Stimulated activated CD8-positive, alpha-beta memory T cell treated with anti-CD3 and anti-CD28 coated beads, Interleukin-15, amount 100 ng/mL, for 24 hours (primary cell): ENCODE measurements at places on chromosomes 1 and 21.

GRCh38 chr1:58811303-58811702 lies 27.5 kb upstream of the JUN start:
- no peak for DNase-seq

DNA sequence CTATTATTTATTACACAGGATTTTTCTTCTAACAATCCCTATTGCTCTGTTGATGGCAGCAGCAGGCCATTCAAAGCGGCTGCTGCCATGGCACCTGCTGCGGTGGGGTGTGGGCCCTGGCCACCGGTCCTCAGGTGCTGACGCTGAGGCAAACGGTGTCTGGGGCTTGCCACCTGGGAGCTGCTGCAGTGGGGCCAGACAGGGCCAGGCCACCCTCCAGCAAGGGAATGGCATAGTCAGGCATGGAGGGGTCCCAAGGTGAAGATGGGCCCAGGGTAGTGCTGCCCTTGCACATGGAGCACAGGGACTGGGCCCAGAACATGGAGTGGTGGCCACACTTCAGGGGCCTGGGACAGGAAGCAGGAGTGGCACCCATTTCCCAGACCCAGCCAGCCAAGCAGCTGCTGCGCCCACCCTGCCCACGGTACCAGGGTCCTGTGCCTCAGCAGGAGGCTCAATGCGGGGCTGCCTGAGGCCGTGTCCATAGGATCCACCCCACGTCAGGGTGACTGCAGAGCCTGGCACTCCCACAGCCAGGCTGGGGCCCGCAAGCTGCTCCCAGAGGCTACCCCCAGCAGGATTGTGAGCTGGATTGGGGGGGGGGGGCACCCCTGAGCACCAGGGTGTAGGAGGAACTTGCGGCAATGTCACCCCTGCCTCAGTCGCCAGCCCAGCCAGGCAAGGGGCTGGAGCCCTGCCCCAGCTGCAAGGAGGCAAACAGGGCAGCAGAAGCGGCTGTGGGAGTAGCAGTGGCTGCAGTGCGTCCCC lies 53.9 kb upstream of the KRTAP11-1 start:
- DNase-seq: no peak

GRCh38 chr1:107246775-107247345 lies 106.0 kb downstream of the NTNG1 start:
- no peak for DNase-seq

GRCh38 chr21:44712203-44713028 lies 1.0 kb upstream of the TSPEAR start:
- DNase-seq: no peak

GRCh38 chr1:234926264-234926558 lies 202.4 kb downstream of the TOMM20 start:
- DNase-seq: no peak

- DNase-seq: no peak
These were observed 22.7 kb downstream of the MAB21L3 start for GRCh38 chr1:116133696-116134475.

- no peak for DNase-seq
These were observed 53.3 kb downstream of the GATAD2B start for GRCh38 chr1:153869486-153869885.

GRCh38 chr21:39103689-39104088 lies 79.6 kb downstream of the PSMG1 start:
- DNase-seq: no peak

DNA sequence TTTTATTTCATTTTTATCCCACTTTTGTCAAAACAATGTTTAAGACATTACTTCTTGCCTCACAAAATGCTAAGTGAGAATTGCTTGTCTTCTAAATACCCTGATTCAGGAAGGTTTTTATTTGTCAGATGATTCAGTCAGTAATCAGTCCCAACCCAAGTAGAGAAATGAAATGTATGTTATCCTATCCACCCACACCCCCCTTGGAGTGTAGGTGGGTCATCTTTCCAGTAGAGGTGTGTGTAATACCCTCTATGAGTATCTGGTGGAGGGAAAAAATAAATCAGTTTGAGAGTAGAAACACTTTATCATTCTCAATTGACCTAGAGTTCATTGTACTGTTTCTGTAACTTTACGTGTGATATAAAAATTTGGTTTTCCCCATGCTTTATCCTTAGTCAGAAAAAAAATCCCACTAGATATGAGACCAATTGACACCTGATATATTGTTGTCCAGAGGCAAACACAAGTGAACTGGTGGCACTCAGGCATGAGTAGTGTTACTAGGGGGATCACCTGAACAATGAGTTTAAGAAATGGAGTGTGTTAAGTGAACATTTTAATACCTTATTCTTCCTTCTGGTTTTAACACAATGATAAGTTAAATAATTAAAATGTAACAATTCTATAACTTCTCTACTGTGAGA lies 153.8 kb upstream of the C1orf105 start:
- DNase-seq: no peak

DNA sequence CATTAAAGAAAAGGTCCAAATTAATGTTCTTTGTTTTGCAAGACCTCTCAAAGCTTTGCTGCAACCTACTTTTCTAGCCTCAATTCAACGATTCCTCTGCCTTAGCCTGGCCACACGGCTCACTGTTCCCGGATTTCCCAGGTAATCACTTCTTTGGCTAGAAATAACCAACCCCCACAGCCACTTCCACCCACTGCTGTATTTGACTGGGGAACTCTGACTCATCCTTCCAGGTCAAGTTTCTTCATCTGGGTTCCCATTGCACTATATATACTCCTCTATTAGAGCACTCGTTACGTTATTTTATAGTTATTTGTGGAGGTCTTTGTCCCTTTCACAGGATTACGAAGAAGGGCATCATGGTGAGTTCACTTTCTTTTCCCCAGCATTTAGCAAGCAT lies 185.9 kb downstream of the CACNA1E start:
- DNase-seq: no peak

DNA sequence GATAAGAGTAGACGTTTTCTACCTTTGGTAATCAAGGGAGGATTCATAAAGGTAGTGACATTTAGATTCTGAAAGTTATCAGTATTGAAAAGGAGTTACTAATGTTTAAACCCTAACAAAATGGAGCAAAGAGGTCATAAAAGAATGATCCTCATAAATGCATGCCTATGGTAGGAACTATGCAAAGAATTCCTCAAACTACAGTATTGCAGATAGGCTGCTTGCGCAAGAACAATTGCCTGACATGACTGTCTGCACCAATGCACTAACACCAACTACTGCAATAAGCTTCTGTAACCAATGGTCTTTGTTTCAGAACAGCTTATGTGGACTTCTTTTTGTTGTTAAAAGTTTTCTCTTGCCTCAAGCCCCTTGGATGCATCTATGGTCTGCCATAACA lies 597.3 kb upstream of the ADGRL4 start:
- no peak for DNase-seq

DNA sequence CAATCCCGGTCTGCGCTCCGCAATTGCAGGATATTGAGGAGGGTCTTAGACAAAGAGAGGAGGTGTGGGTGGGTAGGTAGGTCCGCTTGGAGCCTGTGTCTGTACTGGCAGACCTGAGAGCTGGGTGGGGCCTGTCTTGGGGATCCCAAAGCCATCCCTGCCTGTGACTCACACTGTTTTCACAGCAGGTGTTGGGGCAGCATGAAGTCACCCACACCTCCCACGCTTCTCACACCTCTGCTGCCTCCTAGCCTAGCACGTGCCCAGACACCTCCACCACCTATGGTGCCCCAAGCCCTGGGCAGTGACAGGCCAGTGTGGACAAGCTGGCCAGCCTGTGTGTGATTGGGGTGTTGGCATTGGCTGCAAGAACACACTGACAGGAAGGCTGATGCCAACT lies 65.7 kb upstream of the ECE1 start:
- no peak for DNase-seq

DNA sequence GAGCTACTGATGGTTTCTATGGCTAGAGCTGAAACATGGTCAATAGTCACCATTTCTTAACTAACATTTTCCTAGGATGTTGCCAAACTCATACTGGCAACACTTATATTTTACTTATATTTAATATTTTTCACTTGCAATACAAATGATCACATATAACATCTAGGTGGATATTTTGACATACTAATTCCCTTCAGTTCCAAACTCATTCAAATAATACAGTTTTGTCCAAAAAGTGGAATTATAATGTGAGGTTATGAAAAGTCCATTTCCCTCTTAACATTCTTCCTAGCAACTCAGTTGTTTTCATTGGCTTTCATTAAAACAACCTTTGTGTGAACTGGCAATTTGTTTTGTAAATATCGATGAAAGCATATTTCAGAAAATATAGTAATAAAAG lies 16.0 kb downstream of the SPAG17 start:
- DNase-seq: no peak

- DNase-seq: no peak
These were observed 29.5 kb downstream of the SZRD1 start for GRCh38 chr1:16396591-16396990.

DNA sequence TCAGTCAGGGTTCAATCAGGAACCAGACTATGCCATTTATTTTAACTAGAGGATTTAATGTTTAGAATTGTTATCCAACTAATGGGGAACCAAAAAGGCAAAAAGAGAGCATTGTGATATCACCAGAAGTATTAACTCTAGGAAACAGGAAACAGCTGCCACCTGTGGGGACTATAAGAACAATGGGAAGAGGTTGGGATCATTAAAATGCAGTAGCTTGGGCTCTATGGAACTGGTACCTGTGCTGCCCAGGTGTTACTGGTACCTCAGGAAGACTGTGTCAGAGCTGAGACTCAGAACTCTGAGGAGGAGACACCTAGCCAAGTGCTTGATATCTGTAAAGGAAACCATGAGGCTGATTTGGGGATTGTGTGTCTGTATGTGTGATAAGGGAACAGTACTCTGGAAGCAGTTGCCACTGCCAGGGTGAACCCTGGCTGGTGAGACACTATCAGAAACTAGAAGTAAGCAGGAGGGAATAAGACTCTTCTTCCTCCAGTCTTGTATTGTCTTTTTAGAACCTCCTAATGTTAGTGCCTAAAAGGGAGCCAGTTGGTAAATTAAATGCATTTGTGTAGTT lies 49.4 kb downstream of the MAN1A2 start:
- DNase-seq: no peak

GRCh38 chr1:24321697-24322469 lies 2.7 kb downstream of the GRHL3 start:
- DNase-seq: peak; percentile 40

GRCh38 chr1:25460020-25460419 lies 29.3 kb downstream of the MACO1 start:
- no peak for DNase-seq

- no peak for DNase-seq
These were observed 55.3 kb upstream of the NBPF3 start for GRCh38 chr1:21384620-21385019.

GRCh38 chr1:119946724-119947123 lies 50.4 kb upstream of the ADAM30 start:
- DNase-seq: no peak

DNA sequence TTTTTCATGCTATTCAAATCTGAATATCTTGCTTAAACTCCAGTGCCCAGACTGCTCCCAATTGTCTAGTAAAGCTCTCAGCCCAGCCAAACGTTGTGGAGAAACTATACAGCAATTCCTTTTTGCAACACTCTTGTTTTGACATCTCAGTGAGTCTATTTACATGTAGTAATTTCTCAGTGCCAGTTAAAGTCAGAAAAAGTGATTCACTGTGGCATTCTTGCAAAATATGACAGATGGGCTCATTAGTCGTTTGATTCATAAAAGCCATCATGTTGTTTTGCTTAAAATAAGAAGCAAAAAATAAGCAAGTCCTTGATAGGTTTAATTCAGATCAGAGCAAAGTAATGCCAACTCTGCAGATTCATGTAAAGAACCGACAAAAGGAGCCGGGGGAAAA lies 20.7 kb upstream of the TMPRSS15 start:
- no peak for DNase-seq

- DNase-seq: no peak
These were observed 68.9 kb downstream of the KIAA0319L start for GRCh38 chr1:35488336-35488735.

GRCh38 chr1:63920154-63921117 lies 146.6 kb downstream of the ROR1 start:
- DNase-seq: no peak

GRCh38 chr1:65832296-65832695 lies 39.6 kb downstream of the PDE4B start:
- DNase-seq: no peak

DNA sequence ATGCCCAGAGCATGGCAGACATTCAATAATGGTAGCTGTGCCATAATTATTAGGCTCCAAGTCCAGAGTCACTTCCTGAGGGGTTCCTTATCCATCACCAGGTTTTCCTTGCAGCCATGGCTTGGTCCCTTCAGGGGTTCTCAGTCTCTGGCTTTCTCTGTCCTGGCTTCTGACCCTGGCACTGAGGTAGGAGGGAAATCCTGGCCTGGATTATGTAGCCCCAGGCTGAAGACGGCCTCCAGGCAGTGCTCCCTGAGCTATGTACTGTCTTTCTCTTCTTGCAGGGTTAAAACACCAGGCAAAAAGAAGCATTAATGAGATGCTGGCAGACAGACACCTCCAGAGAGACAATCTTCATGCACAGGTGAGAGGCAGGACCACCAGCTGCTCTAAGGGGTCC lies 9.5 kb upstream of the PADI3 start:
- DNase-seq: no peak

GRCh38 chr1:10187026-10187334 lies 23.4 kb upstream of the KIF1B start:
- no peak for DNase-seq

- DNase-seq: no peak
These were observed 48.1 kb upstream of the WNT2B start for GRCh38 chr1:112460615-112461014.

GRCh38 chr1:240816472-240816871 lies 204.5 kb upstream of the GREM2 start:
- DNase-seq: no peak

GRCh38 chr1:173426057-173426456 lies 51.1 kb upstream of the PRDX6 start:
- DNase-seq: no peak

DNA sequence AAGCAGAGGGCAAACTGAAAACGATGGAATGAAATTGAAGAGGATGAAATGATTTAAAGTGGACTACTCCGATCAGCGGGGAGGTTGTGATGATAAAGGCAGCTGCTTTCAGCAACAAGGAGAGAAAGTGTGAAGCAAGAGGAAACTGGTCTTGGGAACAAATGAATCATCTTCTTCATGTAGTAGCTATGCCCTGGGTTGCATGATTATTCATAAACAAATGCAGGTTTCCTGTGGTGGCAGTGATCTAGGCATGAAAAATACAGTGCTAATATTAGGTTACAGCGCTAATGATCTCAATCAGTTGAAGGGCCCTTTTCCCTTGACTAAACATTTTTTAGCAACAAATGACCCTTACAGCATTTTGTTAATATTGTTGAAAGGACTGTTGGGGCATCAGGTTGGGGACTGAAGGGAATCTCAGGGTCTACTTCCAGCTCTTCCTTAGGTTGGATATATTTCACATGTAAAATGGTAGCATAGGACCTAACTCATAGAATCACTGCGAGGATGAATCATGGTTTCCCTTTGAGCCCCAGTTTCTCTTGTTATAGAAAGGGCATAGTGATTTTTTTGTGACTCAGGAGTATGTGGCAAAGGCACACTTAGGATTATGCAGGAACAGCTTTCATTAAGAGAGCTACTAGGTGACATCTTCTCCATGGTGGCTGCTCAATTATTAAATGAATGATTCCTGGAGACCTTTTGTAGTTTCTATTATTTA lies 1.9 kb upstream of the ZFYVE9 start:
- no peak for DNase-seq
